ENCODE measurements at places on chromosomes 3 and 15. TPM values are rescaled to one million over a fixed set of nuclear protein-coding genes. Genes with fewer than 3 reads are reported as not detected.

Gene CHRNA7
- not detected for total RNA-seq

Gene PLA2G4D
- total RNA-seq = not detected

Gene LRTM1
- not detected for total RNA-seq

Gene CCR3
- not detected for total RNA-seq

Gene FEZF2
- not detected for total RNA-seq

Gene SH2D7
- total RNA-seq = not detected

Gene DUOX1
- total RNA-seq = 0.39 TPM

Gene UBE2E1
- 85.2 TPM for total RNA-seq

Gene IL17RE
- total RNA-seq = 0.66 TPM

Gene CYP1A2
- total RNA-seq = not detected

Gene IGSF10
- not detected for total RNA-seq

Gene CXCR6
- total RNA-seq = not detected

Gene CCDC191
- 14.7 TPM for total RNA-seq

Gene WDR49
- total RNA-seq = 0.49 TPM

Gene NPAP1
- total RNA-seq = not detected

Gene WWTR1
- 0.73 TPM for total RNA-seq

Gene MYZAP
- total RNA-seq = 0.88 TPM

Gene TNNC1
- total RNA-seq = not detected

Measured in activated B cell treated with CpG ODN at 0.5 μM for 24 hours (primary cell).